ENCODE measurements at places on chromosomes 11 and 22.

DNA sequence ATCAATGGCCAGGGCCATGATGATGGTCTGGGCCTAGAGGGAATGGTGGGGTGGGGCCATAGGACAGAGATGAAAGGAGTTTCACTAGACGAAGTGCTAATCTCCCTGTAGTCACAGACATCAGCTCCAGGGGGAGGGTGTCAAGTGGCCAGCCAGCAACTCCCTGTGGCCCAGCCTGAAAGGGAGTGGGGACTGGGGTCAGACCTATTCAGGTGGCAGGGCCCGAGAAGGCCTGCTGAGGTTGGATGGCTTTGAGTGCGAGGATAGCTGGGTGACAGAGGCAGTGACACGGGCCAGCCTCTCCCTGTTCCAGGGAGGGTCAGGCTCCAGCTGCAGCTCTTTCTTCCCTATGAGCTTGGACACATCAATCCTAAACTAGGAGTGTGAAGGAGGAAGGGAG, 11.0 kb downstream of the TOB2 start:
- DNase-seq = no peak

GRCh38 chr11:131944736-131945135, 574.3 kb downstream of the NTM start:
- DNase-seq = no peak

DNA sequence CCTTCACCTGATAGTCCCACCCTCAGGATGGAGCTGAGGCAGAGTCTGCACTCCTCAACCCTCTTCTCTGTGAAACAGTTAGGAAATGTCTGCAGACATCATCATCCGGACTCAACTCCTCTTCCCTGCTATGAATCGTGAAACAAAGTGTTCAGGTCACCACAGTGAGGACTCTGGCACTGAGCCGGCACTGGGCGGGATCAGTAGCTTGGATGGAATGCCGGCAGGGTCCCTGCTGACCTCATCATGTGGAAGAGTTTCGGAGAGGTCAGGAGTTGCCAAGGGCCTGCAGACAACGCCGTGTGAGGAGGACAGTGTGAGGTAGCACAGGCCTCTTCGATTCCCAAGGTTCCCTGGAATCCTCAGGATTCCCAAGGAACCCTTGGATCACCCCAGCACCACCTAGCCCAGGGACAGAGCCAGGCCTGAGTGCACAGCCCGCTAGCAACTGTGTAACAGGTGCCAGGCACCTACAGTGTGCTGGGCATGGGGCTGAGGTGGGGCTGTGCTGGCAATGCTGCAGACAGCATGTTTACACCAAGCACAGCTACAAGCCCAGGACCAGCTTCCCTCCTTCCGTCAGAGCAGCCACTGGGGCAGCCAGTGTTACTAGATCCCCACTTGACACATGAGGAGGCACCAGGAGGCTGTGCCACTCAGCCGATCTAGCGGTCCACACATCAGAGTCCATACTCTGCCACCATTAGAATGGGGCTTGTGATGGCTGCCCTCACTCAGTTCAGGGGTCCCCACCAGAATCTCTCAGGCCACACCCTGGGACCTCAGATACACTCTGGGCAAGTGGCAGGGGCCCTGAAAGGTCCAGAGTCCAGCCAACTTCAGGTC, 693 bp upstream of the LINC01488 start:
- no peak for DNase-seq

- no peak for DNase-seq
These were observed 2.0 kb downstream of the SLC15A3 start for GRCh38 chr11:60950024-60950423.

GRCh38 chr22:22748297-22748743, 103.9 kb downstream of the GGTLC2 start:
- peak; percentile 14 for DNase-seq

GRCh38 chr22:31350410-31350863, 4.3 kb upstream of the PATZ1 start:
- no peak for DNase-seq

- peak; percentile 18 for DNase-seq
These were observed 1.7 kb downstream of the ZBTB16 start for GRCh38 chr11:114061048-114061680.

- no peak for DNase-seq
These were observed 3.2 kb downstream of the CHKA start for GRCh38 chr11:68117853-68118470.

DNA sequence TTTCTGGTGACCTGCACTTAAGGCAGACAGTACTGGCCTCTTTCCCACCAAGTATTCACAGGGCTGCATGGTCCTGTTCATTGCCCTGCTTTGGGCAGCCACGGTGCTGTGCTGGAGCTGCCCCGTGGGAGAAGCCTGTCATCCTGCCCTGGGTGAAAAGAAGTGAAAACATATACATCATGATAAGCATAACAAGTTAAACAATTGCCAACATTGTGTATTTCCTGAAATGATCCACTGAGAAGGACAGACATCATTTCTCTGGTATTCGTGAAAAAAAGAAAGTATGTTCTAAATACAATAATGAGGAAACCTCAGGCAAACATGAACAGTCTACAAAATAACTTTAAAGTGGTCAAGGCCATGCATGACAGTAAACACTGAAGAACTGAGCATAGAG, 393.1 kb downstream of the TMEM135 start:
- no peak for DNase-seq

DNA sequence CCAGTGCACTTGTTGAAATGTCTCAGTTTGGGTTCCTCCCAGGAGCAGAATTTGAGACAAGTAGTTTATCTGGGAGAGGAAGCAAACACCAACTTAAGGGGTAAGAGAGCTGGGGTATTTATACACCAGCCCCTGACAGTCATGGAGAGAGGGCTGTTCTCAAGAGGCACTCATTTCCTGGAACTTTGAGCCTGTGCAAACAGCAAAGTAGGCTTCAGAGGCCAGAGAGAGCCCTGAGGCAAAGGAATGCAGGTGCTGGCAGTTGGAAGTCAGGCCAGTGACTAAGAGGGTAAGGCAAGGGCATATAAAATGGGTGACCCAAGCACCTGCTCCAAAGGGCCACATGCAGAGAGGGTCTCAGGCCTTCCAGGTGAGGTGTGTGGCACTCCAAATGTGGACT, 16.1 kb downstream of the MS4A18 start:
- DNase-seq = no peak

- DNase-seq = peak; percentile 16
These were observed 56.7 kb upstream of the RAB38 start for GRCh38 chr11:88231894-88232482.

DNA sequence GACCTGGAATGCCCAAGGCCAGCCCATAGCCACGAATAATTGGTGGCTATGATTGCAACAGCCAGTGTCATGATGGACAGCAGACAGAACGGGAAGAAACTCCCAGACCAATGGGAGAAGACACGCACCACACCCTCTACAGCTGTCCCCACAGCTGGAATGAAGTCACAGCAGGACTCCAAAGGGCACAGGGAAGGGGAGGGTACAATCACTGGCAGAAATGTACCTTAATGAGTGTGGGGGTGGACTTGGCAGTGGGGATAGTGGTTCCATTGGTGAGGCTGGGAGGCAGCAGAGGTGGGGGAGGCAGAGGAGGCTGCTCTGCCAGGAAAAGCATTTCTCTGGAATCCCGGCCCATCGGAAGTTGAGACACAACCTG, 52.9 kb downstream of the SGSM3 start:
- no peak for DNase-seq

- no peak for DNase-seq
These were observed 649.1 kb upstream of the B3GAT1 start for GRCh38 chr11:135061166-135061565.

GRCh38 chr11:100631316-100631715, 55.8 kb upstream of the ARHGAP42 start:
- no peak for DNase-seq

- peak; percentile 84 for DNase-seq
These were observed 2.4 kb downstream of the FADS1 start for GRCh38 chr11:61814247-61814957.

- DNase-seq = peak; percentile 79
These were observed at the start of gene ST14 for GRCh38 chr11:130159657-130160497. Gene ST14 (plus strand): TSS chr11:130159782. CDS start chr11:130159980, 198 bp downstream.

DNA sequence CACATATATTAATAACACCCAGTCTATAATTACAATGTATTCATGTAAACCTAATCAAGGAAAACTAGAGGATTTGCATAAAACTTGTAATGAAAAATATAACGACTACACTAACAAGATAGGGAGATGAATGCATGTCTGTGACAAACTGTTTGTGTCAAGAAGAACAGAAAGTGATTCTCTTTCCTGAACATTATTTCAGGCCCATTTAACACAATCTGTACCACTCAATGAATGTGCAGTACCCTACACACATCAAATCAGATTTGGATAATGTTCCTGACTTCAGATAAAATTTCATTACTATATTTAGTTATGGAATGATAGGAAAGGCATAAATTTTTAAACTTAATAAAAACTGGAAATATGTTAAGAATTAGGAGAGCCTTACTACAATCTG, 93.1 kb downstream of the CADM1 start:
- no peak for DNase-seq

- DNase-seq = no peak
These were observed 655.2 kb downstream of the TBC1D22A start for GRCh38 chr22:47417699-47418098.

- DNase-seq = no peak
These were observed 44.1 kb downstream of the FAM118A start for GRCh38 chr22:45353786-45354185.

DNA sequence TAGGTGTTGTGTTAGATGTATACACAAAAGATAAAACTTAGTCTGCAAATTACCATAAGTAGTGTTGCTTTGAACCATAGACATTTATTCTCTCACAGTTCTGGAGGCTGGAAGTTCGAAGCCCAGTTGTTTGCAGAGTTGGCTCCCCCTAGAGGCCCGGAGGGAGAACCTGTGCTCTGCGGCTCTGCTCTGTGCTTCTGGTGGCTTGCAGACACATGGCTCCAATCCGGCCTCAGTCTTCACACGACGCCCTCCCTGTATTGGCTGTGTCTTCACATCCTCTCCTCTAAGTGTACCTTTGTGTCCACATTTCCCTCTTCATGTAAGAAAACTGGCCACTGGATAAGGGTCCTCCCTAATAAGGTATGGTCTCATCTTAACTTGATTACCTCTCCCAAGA, 128.4 kb downstream of the OPCML start:
- peak; percentile 23 for DNase-seq

GRCh38 chr11:68329978-68330699, 17.7 kb downstream of the LRP5 start:
- DNase-seq = no peak

DNA sequence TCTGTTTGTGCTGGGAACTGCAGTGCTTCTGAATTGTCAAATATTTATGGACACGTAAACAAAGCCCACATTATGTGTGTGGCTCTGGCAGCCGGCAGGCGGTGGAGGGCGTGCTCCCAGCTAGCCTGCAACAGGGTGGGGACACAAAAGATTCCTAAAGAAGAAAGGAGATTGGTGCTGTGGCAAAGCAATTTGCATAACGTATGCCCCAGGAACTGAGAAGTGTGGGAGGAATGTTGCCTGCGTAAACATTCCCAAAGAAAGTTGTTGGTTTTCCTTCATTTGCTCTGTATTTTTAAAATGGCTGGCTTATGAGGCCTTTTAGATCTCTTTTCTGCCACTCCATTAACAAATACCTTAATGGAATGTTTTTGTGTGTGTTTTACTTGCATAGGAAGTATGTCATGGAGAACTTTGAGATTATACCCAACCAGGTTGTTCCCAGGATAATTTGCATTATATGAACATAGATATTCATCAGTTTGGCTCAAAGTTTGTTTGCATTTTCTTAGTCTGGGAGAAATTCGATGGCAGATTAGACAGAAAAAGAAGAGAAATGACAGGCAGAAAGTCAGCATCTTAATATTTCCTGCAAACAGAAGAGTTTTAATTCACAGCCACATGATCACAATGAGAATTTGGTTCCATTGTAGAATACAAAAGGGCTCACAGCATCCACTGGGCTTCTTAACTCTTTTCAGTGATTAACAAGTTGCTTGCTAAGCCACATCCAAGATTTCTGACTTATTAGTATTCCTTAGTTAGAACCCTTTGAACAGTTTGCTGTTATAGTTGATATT, 41.8 kb upstream of the DLAT start:
- DNase-seq = peak; percentile 96

DNA sequence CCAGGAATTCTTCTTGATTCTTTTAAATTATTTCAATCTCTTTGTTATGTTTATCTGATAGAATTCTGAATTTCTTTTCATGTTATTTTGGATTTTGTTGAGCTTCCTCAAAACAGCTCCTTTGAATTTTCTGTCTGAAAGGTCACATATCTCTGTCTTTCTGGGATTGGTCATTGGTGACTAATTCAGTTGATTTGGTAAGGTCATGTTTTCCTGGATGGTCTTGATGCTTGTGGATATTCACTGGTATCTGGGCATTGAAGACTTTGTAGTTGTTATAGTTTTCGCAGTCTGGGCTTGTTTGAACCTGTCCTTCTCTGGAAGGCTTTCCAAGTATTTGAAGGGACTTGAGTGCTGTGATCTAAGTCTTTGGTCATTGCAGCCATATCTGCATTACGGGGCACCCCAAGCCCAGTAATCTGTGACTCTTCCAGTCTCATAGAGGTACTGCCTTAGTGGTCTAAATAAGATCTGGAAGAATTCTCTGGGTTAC, 18.9 kb upstream of the INSC start:
- DNase-seq = no peak

- DNase-seq = peak; percentile 66
These were observed 4.6 kb upstream of the CCDC188 start for GRCh38 chr22:20155330-20156041.

GRCh38 chr11:8810540-8811301, 100.3 kb upstream of the AKIP1 start:
- peak; percentile 41 for DNase-seq

GRCh38 chr11:106533046-106533445, 455.6 kb downstream of the AASDHPPT start:
- no peak for DNase-seq

- no peak for DNase-seq
These were observed 24.7 kb downstream of the IL10RA start for GRCh38 chr11:118010738-118011461.

DNA sequence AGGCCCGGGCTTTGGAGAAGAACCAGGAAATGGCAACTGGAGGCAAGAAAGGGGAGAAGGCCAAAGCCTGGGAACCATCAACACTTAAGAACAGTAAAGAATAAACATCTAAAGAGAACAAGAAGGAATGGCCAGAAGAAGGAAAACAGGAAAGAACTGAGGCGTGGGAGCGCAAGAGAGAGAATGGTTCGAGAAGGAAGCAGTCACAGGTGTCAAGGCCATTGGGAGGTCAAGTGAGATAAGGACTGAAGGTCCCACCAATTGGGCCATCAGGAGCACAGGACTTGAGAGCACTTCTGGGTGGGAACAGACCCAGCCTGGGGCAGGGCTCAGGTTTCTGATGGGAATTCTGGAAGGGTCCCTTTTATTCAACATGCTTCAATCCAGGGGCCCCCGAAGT, 697 bp upstream of the SCGB1A1 start:
- DNase-seq = no peak
